HT1080 (cell line): ENCODE measurements at places on chromosomes 12 and 14. TPM values are rescaled to one million over a fixed set of nuclear protein-coding genes. Genes with fewer than 3 reads are reported as not detected.

GRCh38 chr12:68772714-68773113, 26.7 kb downstream of the SLC35E3 start:
- DNase-seq = no peak

DNA sequence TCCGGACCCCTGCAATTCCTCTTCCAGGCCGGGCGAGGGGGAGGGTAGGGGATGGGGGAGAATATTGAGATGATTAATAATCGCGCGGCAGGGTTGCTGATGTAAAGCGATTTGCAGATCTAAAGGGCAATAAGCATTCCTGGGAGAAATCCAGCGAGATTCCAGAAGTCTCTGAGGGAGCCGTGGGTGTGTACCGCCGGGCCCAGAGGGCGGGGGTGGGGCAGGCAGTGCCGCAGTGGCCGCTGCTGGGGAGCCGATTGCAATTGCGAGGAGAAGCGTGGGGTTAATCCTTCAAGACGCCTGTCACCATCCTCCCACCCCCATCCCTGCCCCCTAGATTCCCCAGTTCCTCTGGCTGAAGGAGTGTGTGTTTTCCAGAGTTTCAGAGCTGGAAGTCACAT, 16.4 kb downstream of the FOS start:
- peak; percentile 32 for DNase-seq

GRCh38 chr12:93016752-93017350, 87.8 kb upstream of the EEA1 start:
- no peak for DNase-seq

DNA sequence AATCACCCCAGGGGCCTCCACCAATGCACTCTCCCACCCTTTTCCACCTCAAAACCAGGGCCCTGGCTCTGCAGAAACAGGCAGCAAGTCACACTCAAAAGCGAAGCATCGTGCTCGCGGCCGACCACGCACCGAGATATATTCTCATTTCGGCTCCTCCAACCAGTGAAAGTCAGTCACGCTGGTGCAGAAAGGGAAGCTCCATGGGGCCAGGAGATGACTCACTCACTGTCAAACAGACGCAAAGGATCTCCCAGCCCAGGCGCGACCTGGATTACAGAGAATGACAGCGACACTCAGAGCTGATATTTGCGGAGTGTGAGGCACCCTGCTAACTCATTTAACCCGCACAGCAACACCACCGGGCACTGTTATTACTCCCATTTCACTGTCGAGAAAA, 173.6 kb downstream of the CALM1 start:
- DNase-seq = peak; percentile 6

DNA sequence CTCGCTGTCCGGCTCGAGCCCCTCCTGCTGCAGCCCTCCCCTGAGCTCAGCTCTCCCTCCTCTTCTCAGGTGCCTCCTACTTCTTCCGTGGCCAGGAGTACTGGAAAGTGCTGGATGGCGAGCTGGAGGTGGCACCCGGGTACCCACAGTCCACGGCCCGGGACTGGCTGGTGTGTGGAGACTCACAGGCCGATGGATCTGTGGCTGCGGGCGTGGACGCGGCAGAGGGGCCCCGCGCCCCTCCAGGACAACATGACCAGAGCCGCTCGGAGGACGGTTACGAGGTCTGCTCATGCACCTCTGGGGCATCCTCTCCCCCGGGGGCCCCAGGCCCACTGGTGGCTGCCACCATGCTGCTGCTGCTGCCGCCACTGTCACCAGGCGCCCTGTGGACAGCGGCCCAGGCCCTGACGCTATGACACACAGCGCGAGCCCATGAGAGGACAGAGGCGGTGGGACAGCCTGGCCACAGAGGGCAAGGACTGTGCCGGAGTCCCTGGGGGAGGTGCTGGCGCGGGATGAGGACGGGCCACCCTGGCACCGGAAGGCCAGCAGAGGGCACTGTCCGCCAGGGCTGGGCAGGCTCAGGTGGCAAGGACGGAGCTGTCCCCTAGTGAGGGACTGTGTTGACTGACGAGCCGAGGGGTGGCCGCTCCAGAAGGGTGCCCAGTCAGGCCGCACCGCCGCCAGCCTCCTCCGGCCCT, 22.8 kb downstream of the MMP17 start:
- DNase-seq = no peak

DNA sequence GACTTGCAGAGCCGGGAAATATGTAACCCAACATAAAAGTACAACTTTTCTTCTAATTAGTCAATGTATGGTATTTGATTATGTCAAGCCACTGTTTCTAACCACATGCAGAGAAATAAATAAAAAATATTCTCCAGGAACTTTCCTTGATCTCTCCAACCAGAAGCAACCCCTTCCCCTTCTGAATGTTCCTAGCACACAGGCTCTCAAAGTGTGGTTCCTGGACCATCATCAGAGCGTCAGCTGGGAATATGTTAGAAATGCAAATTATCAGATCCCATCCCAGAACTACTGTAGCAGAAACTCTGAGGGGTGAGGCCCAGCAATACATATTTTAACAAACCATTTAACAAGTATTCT, 21.0 kb upstream of the ITPR2 start:
- DNase-seq = no peak

GRCh38 chr14:50025073-50025472, 91.3 kb downstream of the VCPKMT start:
- no peak for DNase-seq

DNA sequence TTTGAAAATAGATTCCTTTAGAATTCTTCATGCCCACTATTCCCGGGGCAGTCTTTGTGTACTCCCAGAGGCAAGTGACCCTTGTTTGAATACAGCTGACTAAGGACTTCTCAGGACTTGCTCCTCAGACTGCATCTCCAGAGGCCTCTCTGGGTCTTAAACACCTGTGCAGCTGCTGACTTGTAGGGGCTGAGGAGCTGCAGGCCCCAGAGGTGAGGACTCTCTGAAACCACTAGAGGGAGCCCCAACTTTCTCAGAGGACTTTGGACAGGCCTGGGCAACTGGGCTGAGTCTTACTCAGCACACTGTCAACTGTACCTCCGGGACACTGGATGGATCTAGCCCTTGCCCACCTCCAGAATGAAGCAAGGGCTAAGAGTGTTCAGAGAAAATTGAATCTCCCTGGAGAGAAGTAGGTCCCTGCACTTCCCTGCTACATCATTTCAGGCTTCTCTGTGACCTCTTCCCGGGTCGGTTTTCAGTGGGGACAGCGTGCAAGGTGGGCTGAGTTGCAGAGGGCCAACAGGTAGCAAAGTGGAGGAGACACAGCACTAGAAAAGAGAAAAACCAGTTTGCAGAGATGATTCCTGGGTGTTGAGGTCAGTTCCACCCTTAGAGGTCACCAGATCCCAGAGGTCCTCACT, 164.6 kb downstream of the TMEM117 start:
- DNase-seq = peak; percentile 61

DNA sequence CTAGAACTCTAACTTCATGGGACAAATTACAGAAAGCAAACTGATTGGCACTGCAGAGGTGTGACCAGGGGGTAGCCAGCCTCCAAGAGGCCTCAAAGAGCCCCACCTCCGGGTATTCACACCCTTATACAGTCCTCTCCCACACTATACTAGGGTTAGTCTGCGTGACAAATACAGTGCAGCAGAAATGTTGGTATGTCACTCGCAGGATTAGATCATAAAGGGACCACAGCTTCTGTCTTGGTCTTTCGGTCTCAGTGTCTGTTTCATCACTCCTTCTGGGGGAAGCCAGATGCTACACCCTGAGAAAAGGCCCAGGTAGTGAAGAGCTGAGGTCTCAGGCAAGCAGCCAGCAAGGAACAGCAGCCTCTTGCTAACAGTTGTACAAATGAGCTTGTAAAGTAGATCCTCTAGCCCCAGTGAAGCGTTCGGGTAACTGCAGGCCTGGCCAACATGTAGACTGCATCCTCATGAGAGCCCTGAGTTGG, 68.9 kb upstream of the SAV1 start:
- DNase-seq = no peak

DNA sequence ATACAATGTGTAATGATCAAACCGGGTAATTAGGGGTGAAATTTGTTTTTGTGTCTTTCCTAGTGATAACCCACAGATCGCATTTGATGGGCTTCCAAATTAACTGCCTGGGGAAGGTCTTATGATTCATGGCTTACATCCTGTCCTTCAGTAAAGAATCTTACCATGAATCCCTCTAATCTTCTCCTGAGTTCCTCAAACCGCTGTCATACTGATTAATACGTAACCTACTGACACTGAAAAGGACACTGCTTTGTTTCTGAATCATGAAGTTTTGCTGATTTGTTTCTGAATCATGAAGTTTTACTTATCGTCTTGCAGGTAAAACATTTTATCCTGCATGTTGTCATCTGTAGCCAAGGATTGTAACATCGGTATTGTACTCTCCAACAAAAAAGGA, 52.0 kb upstream of the CRY1 start:
- peak; percentile 87 for DNase-seq

DNA sequence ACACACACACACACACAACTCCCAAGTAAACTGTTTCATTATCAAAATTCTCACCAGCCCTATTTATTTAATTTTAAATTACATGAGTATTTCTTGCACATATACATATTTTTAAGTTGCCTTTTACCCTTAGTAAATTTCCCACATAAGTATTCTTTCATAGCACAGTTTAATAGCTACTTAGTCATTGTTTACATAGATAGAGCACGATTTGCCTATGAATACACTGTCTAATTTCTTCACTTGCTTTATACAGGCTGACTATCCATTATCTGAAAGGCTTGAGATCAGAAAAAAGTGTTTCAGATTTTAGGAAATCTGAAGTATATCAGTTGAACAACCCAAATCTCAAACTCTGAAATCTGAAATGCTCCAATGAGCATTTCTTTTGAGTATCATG, 30.9 kb downstream of the NIN start:
- DNase-seq = no peak

- DNase-seq = no peak
These were observed 382.8 kb downstream of the ADAMTS20 start for GRCh38 chr12:43169115-43169681.

DNA sequence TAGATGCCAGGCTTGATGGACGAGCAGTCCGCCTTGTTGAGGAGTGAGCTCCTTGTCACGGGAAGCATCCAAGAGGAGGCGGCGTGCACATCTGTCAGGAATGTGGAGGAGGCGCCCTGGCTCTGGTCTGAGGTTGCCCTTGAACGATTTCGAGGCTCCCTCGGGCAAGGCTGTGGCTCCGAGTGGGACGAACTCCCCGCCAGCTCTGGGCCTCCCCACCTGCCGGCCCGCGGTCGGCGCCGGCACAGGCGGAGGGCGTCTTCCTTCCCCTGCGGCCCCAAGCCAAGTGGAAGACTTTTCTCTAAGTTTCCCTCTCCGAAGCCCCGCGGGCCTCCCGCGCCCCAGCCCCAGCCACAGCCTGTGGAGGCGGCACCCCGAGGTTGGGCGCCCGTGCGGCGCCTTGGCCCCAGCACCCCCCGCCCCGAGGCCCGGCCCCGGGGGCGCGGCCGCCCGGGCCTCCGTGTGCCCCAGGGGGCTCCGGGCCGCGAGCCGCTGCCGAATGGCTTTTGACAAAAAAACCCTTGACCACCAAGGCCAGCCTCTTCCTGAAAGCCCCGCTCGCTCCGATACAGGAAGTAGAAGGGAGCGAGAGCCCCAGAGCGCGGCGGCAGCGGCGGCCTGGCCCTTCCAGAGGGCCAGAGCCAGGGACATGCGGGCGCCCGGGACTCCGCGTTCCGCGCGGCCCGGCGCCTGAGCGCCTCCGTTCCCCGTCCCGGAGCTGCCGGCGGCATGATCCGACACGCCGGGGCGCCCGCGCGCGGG, at the start of gene RIN3:
Gene RIN3 (plus strand): TSS at position 578 of the 762 bp plus-strand sequence. CDS start 152 bp downstream, at position 730.
- peak; percentile 41 for DNase-seq

- DNase-seq = no peak
These were observed 575.9 kb upstream of the MDGA2 start for GRCh38 chr14:48251290-48251689.

DNA sequence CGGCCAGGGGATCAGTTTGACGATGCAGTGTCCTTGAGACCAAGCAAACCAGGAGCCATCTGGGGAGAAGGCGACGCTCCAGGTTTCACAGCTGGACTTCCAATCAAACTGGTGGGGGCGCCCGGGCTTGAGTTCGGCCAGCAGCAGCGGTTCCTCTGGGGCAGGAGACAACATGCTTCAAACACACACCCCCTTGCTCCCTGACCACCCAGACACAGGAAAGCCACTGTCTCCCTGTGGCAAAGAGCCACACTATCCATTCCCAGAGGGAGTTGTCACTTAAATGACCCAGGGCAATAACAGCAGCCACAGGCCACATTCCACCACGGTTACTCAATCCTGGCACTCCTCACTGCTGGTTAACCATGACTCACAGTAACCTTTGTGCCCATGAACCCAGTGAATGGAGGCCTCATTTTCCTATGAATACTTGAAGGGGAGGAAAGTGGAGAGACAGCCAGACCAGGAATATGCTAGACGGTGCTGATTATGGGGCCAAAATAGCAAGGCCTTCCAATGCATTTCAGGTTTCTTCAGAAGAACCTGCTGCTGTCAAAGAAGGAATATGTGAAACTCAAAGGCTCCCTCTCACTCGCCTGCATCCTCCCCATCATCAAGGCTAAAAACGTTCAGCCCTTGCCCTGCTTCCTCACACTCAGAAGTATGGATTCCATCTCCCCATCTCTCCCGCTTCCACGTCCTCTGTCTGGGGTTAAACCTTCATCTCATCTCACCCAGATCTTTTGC, 8.5 kb downstream of the WSB2 start:
- DNase-seq = peak; percentile 97

DNA sequence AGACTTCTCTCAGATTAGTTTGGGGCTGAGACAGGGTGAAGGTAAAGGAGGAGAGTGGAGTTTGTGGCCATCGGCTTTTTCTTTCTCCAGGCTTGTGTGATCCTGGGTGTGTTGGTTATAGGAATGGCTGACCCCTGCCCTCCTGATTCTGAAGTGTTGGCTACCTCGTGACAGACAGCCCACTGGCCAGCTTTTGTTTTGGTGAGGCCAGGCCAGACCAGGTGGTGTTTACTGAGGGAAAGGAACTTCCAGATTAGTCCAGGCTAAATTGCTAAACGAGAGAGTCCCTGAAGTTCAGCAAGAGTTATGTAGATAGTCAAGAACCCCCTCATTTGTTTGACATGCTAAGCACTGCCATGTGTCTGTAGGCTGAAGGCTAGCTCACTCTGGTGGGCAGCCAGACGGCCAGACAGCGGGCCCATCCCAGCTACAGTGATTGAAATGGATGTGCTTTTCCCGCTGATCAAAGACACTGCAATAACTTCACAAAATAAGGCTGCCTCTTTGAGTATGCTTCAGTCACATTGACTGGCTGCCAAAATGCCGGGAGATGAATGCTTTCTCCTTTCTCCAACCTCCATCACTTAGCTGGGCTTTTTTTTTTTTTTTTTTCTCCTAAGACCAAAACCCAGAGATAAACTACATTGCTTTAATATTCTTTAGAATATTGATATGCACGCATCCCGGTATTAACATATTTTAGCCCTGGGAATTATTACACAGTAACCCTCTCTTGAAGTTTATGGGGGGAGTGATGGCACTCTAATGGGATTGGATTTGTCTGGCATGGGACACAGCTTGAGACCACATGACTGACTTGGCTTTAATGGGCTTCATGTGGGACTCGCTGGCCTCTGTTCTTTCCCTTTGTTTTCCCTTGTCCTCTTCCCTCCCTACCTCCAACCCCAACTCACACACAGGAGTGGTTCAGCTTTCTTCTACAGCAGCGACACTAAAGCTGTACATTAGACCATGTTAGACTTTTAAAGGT, 76.9 kb downstream of the SMOC1 start:
- no peak for DNase-seq

Gene PIK3C2G
- total RNA-seq = not detected in 2 replicates

Gene PTCSC3
- total RNA-seq = not detected in 2 replicates

Gene RASAL1
- total RNA-seq = not detected in 2 replicates

Gene POTEG
- 2.0 and 2.2 TPM in 2 replicates for total RNA-seq

Gene TCL1B
- not detected in 2 replicates for total RNA-seq

Gene HVCN1
- 0.06 TPM in 1 of 2 replicates, not detected in the other for total RNA-seq

Gene TAS2R9
- total RNA-seq = not detected in 2 replicates

Gene GLT1D1
- not detected in 2 replicates for total RNA-seq

Gene CISTR
- total RNA-seq = not detected in 2 replicates

Gene SEL1L
- total RNA-seq = 28.3 and 28.5 TPM in 2 replicates

Gene CLEC6A
- not detected in 2 replicates for total RNA-seq

Gene NUP37
- total RNA-seq = 80.9 and 92.3 TPM in 2 replicates

Gene MTERF2
- total RNA-seq = 4.5 and 4.6 TPM in 2 replicates
